ENCODE measurements at places on chromosomes 7 and 10.
A peak's percentile ranks its signal among the peaks of the same experiment; 100 is the strongest.

- no peak for DNase-seq
Measured at GRCh38 chr7:99076615-99077014, 67.3 kb downstream of the SMURF1 start.

GRCh38 chr7:23018750-23019149 lies 4.8 kb upstream of the HYCC1 start:
- no peak for DNase-seq

- no peak for DNase-seq
Measured at GRCh38 chr10:101896225-101896877, 52.8 kb upstream of the KCNIP2 start.

DNA sequence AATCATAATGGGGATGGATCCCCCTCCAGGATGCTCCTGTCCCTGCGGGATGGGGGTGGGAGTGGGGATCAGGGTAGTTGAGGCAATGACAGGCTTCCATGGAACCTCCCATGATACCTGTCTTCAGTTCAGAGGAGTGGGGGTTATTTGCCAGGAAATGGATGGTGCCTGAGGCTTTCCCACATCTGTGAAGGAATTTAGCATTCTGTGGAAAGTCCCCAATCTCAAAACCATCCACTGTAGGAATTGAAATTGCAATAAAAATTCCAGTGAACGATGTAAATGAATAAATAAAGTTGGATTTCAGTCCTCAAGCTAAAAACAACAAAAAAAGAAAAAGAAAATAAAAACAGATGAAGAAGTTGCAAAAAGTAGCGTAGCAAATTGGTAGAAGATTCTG lies 81.9 kb downstream of the CHRM2 start:
- no peak for DNase-seq

GRCh38 chr7:42091461-42092291 lies 145.3 kb downstream of the GLI3 start:
- no peak for DNase-seq

DNA sequence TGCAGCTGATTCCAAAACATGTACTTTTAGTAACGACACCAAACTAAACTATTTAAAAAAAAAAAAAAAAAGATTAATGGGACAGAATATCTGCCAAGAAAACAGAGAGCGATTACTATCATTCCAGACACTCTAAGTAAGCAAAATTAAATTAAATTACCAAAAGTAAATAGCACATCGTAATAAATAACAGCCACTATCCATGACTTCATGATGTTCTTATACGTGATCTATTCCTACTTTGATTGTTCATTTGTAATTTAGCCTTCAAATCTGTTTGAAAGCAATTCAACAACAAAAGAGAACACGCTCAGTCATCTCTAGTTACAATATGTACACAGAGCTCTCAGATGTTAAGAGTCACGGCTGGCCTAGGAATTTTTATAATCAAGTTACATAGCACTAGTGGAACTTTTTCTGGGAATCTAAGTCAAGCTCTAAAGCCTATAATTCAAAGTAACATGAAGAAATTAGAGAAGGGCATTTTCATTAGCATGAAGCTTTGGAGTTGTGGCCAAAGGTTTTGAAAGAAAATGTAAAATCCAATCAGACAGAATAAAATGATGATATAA lies 241.7 kb upstream of the NEBL start:
- no peak for DNase-seq

- DNase-seq = no peak
Measured at GRCh38 chr7:115417662-115418061, 495.8 kb downstream of the MDFIC start.

- no peak for DNase-seq
Measured at GRCh38 chr7:41117431-41117830, 585.5 kb downstream of the INHBA start.

DNA sequence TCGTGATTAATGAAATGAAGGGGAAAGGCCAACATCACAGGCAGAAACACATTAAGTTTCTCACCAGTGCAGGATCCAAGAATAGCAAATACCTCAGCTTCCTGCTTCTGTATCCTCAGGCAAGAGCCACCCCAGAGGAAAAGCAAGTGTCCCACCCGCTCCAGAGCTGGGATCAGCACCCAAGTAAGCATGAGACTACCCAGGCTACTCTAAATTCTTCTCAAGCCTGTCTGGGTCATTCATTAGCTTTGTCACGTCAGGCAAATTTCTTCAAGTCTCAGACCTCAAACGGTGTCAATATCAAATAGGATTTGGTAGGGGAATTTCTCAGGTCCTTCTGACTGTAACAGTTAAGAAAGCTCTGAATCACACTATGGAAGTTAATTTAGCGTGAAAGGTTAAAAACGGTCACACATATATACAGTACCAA lies 59.0 kb downstream of the GNA12 start:
- DNase-seq = no peak

DNA sequence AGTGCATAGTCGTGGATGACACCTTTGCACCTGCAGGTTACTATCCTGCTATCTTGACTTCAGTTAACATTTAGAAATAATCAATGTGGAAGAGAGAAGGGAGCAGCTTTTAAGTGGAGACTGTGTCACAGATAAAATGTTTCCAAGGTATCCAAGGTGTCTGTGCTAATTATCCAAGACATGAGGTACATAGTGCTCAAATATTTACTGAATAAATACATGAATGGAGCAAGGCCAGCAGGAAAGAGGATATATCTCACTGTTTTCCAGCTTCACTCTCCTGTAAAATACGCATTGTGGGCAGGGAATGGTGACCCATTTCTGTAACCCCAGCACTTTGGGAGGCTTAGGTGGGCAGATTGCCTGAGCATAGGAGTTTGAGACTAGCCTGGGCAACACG lies 552.4 kb downstream of the PHTF2 start:
- DNase-seq = no peak

- peak; percentile 33 for DNase-seq
Measured at GRCh38 chr10:35447693-35448407, 111.5 kb downstream of the CCNY start.

- DNase-seq = no peak
Measured at GRCh38 chr7:113143486-113144257, 25.3 kb upstream of the SMIM30 start.

- DNase-seq = no peak
Measured at GRCh38 chr10:87507879-87508483, 3.3 kb downstream of the MINPP1 start.

DNA sequence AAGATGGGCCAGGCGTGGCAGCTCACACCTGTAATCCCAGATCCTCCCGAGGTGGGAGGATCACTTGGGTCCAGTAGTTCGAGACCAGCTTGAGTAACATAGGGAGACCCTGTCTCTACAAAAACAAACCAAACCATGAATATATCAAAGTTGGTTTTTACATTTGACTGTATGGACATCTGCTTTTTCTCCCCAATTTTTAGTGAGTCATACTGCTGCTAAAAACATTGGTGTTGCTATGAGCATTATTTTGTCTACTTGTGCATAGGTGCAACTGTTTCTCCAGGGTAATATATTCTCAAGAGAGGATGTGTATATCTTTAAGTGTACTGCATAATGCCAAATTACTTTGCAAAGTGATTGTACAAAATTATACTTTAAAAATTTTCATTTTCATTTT lies 769 bp upstream of the TMEM248 start:
- DNase-seq = no peak

DNA sequence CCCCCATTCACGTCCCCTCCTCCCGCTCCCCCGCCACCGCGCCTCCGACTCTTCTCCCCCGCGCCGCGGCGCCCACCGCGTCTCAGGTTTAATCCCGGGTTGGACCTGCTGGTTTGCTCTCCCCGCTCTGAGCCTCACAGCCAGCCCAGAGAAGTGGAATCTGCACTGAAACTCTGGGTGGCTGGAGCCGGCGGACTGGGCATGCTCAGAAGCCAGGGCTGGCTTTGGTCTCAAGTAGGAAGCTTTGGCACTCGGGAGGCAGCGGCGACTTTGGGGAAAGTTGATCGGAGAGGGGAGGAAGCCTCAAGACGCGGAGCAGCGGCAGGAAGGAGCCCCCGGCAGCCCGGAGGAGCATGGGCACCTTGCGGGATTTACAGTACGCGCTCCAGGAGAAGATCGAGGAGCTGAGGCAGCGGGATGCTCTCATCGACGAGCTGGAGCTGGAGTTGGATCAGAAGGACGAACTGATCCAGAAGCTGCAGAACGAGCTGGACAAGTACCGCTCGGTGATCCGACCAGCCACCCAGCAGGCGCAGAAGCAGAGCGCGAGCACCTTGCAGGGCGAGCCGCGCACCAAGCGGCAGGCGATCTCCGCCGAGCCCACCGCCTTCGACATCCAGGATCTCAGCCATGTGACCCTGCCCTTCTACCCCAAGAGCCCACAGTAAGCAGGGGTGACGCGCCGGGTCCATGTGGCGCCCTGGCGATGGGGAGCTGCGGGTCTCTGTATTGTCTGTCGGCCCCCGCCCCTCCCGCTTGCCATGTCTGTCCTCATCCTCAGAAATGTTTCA lies at the start of gene PRKG1:
TSS of gene PRKG1 (plus strand) at position 250 of the 791 bp plus-strand sequence.
- peak; percentile 19 for DNase-seq

DNA sequence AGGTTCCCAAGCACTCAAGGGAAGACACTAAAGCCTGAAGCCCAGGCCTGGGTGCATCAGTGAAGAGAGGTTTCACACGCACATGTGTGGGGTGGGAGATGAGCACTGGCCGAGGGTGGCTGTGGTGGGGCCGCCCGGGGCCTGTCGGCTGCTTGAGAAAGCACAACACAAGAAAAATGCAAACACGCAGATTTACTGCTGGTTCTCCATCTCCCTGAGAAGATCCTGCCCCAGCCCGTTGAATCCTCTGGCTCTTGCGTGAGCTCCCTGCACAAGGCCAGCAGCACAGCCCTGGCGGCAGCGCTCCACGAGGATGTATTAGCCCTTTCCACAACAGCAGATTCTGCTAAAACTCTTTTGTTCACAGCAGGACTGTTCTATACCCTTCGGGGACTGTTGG lies 6.2 kb downstream of the ZNF511 start:
- no peak for DNase-seq

- no peak for DNase-seq
Measured at GRCh38 chr7:149708026-149708425, 65.4 kb downstream of the ZNF467 start.

GRCh38 chr10:96610817-96611216 lies 24.0 kb upstream of the TM9SF3 start:
- no peak for DNase-seq

DNA sequence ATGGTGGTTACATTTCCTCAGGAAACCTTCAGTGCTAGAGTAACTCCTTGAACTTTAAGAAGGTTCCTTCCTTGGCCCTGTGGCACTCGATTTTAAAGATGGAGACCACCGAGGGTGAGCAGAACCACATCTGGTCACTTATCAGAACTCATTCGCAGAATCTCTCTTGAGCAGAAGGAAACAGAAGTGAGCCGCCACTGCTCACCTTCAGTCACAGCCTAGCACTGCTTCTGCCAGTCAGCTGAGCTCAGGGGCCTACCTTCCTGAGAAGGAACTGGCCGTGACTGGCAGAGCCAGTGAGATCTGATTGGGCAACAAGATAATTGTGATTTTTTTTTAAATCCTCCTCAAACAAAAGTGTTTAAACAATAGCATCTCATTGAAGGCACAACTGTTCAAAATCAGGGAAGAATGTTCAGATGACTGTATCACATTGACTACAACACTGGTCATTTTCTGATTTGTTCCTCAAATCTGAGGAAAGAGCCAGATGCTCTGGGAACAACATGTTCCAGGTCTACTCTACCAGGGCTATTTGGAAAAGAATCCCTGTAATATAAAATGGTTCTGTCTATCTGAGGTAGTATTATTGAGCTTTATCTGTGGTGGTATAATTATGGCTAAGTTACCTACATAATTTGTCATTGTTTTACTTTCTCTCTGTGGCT lies 2.7 kb upstream of the SYPL1 start:
- DNase-seq = no peak

DNA sequence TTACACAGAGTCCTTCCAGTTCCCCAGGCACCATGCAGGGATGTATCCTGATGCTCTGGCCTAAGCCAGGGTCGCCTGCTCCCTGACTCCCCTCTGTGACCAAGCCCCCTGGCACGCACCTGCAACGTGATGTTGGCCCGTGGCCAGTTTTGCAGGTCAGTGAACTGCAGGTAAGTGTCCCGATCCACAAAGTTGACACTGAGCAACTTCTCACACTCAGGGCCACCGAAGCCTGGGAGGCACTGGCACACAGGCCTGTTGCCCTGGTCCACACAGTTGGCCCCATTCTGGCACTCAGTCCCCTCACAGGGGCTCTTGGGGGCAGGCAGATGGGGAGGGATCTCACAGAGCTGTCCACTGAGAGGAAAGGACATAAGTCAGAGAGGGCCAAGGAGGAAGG lies 174.3 kb downstream of the LCOR start:
- no peak for DNase-seq

DNA sequence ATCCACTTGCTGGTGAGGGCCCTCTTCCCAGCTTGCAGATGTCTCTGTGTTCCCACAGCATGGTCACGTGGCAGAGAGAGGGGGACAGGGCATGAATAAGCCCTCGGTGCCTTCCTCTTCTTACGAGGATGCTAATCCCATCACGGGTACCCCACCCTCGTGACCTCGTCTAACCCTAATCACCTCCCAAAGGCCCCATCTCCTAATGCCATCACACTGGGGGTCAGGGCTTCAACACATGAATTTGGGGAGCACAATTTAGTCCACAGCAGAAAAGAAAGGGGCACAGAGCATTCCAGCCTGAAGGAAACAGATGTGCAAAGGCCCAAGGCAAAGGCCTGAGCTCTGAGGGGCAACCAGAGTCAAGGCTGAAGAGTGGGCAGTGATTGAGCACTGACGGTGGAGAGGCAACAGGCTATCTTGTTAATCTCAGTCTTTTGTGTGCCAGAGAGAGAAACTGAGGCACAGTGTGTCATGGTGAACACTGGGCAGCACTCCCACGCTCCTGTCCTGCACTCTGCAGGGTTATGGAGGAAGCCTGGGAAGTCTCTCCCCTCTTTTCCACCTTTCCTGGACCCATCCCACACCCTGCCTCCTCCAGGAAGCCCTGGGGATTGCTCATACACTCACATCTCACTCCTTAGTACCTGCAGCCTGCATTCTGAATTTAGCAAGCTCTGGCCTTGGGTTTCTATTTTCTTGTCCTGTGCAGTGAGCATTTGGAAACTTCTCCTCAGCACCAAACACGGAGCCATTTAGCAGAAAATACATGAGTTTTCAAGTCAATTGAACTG lies 49.0 kb downstream of the ALOX5 start:
- DNase-seq = no peak

Measured in NCI-H1105 treated with DMSO at 0.1 percent for 48 hours (cell line).